Activated CD4-positive, alpha-beta T cell treated with anti-CD3 and anti-CD28 coated beads for 4 hours (primary cell): ENCODE measurements at places on chromosomes 2 and 18.

DNA sequence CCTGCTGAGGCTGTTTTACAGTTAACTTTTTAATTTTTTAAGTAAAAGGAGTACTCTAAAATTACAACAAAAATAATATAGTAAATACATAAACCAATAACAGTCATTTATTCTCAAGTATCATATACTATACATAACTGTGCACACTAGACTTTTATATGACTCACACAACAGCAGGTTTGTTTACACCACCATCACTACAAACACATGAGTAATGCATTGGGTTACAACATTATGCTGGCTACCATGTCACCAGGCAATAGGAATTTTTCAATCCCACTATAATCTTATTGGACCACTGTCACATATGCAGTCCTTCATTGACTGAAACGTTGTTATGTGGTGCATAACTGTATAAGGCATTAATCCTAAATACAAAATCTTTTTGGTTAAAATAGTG lies 42.5 kb downstream of the RASGRP3 start:
- no peak for DNase-seq

- DNase-seq, result no peak
These were observed 15.5 kb upstream of the DUSP19 start for GRCh38 chr2:183063083-183063482.

DNA sequence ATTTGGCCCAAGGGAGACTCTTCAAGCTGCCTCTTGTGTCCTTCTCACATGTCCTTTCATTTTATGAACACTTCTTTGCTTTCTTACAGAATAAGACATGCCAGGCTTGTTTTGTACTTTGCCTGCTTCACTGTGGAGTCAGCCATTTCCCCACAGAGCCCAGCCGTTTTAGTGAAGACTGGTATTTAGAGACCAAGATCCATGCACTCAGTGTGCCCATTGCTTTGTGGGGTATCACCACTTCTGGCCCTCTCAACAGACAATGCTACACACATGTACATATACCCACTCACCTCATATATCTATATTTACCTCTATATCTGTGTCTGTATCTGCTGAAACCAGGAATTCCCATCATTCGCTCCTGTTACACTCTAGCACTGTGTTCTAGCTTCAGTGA lies 74.1 kb downstream of the FARP2 start:
- no peak for DNase-seq

GRCh38 chr2:175170659-175171304 lies 2.8 kb upstream of the ATF2 start:
- DNase-seq, result no peak

GRCh38 chr2:162926501-162926900 lies 87.9 kb upstream of the KCNH7 start:
- DNase-seq, result no peak
